Pulmonary artery endothelial cell (primary cell): ENCODE measurements at places on chromosomes 2 and 18. TPM values are rescaled to one million over a fixed set of nuclear protein-coding genes. Genes with fewer than 3 reads are reported as not detected.

The ZC3H6 gene
- 1.8 and 2.7 TPM in 2 replicates for total RNA-seq

GRCh38 chr2:70949086-70949485 is 13.4 kb downstream of the ATP6V1B1 start:
- no peak for DNase-seq

The ALK gene
- total RNA-seq, result not detected in 2 replicates

DNA sequence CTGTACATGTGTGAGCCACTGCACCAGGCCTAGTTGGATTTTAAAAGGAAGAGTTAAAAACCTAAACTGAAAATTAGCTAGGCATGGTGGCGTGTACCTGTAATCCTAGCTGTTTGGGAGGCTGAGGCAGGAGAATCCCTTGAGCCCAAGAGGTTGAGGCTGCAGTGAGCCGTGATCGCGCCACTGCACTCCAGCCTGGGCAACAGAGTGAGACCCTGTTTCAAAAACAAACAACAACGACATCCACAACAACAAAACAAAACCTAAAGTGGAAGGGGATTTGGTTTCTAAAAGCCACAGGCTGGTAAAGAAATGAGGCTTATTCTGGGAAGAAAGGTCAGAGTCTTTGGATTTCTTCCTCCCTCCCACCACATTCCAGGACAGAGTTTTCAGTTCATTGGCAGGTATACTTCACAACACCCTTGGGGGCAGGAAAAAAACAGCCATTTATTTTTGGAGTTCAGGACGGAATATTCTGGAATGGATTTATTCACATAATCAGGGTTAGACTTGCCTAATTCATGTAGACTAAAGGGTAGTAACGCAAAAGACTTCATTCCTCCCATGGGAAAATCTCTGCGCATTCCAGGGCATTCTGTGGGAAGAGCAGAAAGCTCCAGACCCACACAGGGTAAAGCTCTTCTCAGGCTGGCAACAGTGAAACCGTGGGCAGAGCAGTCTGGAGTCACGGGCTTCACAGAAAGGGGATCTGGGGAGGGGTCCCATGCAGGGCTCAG is 34.9 kb downstream of the TEX44 start:
- DNase-seq, result no peak

DNA sequence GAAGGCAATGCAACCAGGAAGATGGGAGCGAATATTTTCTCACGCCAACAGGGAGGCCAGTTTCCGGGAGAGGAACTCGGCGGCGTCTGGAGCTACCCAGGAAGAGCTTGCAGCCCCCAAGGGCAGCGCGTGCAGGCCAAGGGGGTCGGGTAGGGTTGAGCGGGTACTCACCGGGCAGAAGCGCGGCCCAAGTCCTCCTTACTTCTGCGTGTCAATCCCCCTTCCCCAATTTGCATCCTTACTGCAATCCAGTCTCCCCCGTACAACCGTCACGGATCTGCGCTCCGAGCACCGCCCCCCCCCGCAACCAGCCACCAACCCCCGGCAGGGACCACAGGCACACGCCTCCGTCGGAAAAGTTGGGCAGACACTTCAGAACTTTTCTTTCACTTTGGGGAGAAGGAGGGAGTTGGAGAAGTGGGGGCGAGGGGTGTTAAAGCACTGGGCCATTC is 1.3 kb downstream of the ATP8B1 start:
- DNase-seq, result no peak

The HYCC2 gene
- 11.6 and 16.2 TPM in 2 replicates for total RNA-seq

- DNase-seq, result peak; percentile 74
Measured at GRCh38 chr2:187552828-187553681, 1.2 kb downstream of the TFPI start.

GRCh38 chr18:32438173-32438572 is 32.5 kb downstream of the GAREM1 start:
- no peak for DNase-seq

DNA sequence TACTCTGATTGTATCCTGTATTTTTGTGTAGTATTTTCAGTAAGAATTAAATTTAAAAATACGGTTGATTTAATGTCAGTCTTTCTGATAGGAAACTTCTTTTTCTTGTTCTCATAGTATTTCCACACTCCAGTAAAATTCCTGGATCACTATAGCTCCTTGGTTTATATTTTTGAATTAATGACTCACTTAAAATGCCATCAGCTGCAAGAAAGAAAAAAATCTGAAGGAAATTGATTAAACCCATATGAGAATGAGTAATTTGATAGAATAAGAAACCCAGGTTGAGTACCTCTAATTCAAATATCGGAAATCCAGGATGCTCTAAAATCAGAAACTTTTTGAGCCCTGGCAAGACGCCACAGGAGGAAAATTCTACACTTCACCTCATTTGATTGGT is 186.8 kb upstream of the RND3 start:
- DNase-seq, result no peak

GRCh38 chr2:156219491-156220100 is 112.9 kb downstream of the NR4A2 start:
- no peak for DNase-seq

DNA sequence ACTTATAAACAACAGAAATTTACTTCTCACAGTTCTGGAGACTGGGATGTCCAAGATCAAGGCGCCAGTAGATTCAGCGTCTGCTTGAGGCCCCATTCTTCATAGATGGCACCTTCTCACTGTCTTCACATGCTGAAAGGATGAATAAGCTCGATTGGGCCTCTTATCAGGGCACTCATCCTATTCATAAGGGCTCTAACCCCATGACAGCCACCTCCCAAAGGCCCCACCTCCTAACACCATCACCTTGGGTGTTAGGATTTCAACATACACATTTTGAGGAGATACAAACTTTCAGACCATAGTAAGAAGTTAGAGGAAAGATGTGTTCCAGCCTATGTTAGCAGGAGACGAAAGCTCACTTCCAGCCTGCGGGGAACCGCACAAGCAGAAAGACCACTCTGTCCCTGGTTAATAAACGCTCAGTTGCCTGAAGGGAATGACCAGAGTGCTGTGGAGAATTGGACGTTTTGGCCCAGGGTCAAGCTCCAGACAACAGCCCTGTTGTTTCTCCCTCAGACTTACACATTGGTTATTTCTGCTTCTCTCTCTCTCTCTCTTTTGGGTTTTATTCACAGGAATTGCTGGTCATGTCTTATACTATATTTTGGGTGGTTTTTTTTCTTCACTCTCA is 90.3 kb downstream of the MAPRE2 start:
- DNase-seq, result no peak

DNA sequence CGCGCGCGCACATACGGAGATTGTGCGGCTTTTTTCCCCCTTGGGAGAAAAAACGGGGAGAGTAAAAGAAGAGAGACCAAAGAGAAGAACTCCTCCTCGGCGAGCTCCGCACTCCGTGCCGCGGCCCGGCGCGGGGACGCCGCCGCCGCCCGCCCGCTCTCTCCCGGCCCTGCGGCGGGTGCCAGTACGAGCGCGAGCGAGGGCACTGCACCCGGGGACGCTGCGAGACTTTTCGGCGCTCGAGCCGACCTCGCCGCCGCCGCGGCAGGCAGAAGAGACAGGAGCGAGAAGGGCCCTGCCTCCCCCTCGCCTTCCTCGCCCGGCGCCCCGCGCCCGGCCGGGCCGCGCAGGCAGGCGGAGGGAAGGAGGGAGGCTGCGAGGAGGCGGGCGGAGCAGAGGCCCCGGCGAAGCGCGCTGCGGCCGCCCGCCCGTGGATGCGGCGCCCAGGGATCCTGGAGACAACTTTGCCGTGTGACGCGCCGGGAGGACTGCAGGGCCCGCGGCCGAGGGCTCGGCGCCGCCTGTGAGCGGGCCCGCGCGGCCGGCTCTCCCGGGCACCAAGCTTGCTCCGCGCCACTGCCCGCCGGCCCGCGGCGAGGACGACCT is 857 bp upstream of the INHBB start:
- no peak for DNase-seq

- DNase-seq, result no peak
Measured at GRCh38 chr2:236402033-236402790, 138.0 kb upstream of the ASB18 start.

GRCh38 chr18:37184209-37184868 is 355.4 kb downstream of the KIAA1328 start:
- no peak for DNase-seq

GRCh38 chr2:174590928-174591648 is 6.5 kb downstream of the WIPF1 start:
- no peak for DNase-seq

DNA sequence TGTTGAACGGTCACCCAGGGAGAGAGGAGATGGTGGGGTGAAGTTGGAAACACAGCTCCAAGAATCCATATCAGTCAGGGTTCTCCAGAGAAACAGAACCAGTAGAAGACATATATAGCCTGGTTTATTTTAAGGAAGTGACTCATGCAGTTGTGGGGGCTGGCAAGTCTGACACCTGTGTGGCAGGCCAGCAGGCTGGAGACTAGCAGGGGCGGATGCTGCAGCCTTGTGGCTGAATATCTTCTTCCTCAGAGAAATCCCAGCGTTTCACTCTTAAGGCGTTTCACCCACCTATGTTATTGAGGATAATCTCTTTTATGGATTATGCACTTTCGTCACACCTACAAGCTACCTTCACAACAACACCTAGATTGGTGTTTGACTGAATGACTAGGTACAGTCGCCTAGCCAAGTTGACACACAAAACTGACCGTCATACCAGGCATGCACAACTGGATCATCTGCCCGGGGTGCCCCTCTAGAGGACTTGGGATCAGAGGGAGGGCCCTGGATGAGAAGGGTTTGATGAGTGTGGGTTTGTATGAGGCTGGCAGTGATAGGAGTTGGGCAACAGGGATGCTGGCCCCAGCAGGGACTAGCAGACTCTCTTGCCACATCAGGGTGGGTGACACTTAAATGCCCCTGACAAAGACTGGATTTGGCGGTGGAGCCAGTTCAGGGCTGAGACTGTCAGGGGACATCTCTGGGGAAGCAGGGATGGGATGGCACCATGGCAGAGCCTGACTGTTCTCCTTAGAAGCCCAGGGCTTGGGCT is 23.4 kb downstream of the MROH2A start:
- no peak for DNase-seq

DNA sequence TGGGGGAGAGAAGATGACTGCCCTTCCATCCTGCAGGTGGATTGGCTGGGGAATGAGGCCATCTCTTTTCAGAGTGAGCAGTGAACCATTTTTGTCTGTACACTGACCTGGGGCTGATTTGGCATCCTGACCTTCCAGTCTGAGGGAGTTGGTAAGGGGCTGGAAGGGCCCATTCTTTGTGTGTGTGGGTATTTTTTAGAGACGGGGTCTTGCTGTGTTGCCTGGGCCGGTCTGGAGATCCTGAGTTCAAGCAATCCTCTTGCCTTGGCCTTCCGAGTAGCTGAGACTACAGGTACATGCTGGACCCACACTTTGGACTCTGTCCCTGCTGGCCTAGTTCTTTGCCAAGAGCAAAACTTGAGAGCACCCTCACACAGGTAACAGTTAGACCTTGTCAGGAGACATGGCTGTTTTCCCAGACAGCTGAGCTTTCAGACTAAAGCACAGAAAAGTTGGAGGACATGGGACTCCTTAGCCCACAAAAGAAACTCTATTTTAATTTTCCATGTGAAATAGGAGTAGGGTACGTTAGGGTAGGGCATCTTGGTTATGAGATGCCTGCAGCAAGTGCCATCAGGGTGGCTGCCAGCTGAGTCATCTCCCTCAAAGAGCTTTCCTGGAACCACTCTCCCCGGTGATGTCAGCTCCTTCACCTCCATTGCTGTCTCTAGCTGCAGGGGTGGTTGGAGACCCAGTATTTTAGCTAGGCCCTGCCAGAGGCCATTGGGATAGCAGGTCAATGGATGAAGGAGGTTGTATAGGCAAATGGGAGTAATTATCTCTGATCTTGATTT is 60.7 kb downstream of the DGKD start:
- no peak for DNase-seq

DNA sequence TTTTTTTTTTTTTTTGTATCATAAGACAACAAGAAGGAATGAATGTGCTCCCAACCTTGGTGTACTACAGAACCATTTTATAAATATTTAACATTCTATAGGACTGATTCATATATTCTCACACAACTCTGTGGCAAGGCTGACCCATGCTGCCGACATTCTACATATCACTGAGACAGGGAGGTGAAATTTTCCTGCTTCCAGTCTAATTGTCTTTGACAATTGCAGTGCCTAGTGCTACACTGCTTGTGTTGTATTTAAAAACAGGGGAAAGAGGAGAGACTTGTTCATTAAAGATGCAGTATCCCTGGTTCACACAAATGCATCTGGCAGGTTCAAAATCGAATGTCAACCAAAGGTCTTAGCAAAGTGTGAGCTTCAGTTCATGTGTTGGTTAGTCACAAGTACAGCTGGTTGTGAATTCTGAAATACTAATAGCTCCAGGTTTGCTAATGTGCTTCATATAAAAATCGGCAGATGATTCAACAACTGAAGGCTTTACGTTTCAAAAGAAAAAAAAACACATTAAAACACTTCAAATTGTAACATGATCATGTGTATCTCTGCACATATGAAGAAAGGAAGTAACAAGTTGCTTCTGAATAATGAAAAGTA is 130.8 kb downstream of the FIGN start:
- DNase-seq, result no peak

DNA sequence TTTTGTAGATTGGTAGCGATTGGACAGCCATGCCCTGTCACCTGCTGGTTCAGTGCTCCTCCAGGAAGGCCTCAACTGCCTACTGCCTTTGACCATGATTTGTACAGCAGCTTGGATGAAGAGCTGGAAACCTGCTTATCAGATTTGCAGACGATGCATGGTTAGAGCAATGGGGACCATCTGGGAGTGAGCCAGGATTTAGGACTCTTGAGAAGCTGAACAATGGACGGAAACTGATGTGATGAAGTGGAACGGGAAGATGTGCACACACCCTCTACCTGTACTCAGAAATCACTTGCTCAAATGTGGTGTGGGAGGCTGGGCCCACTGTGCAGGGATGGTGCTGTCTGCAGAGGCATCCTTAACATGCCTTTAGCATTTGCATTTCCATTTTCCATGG is 57.2 kb downstream of the NCK2 start:
- no peak for DNase-seq

DNA sequence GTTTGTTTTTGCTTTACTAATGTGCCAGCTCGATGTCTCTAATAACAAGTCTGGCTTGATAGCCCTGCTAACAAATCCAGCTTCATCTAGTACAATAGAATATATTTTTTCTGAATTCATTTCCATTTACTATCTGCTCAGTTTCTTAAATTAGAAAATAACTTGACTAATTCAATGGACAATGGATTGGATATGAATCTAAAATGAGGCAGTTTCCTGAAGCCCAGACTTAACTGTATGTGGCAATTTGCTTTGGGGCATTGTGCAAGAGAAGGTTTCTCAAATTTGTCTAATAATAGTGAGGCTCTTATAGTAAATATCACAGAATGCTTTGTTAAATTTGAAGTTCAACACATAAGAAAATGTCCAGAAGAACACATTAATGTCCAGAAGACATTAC is 25.8 kb downstream of the CALCRL start:
- no peak for DNase-seq

The SULT1C4 gene
- 4.8 and 7.0 TPM in 2 replicates for total RNA-seq

- DNase-seq, result no peak
Measured at GRCh38 chr18:13288509-13289133, 70.1 kb downstream of the LDLRAD4 start.

- DNase-seq, result no peak
Measured at GRCh38 chr2:48075631-48076030, 169.3 kb upstream of the FBXO11 start.

DNA sequence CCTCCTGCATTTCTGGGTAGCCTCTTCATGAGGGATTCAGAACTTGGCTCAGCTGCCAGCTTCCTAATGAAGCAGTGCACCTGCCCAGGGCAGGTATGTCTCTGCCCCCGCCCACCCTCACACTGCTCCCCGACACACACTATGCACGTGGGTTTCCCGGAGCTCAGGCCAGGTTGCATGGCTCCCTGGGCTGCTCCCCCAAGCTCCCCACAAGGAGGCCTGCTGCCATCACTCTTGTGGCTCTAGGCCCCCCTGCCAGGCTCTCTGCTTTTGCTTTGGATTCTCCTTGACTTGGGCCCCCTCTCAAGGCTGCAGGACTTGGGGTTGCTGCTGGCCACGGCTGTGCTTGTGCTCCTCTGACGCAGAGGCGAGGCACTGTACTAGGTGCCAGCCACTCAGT is 43.6 kb downstream of the ADD2 start:
- DNase-seq, result no peak
